ENCODE measurements at places on chromosomes 2 and 18.

DNA sequence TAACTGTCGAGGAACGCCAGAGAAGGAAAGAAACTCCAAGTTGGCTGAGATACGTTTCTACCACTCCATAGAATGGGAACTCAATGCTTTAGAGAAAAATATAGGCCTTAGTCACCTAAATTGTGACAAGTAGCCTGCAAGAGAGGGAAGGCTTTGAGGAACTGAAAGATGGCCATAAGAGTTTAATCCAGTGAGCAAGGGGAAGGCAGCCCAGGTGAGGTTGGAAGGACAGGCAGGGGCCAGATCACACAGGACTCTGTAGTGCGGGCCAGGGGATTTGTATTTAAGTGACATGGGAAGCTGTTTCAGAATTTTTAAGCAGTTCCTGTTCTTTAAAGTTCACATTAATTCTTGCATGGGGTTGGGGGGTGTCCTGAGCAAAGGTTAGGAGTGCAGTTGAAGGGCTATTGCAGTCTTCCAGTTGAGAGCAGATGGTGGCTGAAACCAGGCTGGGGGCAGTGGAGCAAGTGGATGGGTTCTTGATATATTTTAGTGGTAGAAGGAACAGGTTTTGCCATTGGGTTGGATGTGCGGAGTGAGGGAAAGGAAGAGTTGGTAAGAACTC, 138.9 kb upstream of the PELI1 start:
- no peak for DNase-seq

DNA sequence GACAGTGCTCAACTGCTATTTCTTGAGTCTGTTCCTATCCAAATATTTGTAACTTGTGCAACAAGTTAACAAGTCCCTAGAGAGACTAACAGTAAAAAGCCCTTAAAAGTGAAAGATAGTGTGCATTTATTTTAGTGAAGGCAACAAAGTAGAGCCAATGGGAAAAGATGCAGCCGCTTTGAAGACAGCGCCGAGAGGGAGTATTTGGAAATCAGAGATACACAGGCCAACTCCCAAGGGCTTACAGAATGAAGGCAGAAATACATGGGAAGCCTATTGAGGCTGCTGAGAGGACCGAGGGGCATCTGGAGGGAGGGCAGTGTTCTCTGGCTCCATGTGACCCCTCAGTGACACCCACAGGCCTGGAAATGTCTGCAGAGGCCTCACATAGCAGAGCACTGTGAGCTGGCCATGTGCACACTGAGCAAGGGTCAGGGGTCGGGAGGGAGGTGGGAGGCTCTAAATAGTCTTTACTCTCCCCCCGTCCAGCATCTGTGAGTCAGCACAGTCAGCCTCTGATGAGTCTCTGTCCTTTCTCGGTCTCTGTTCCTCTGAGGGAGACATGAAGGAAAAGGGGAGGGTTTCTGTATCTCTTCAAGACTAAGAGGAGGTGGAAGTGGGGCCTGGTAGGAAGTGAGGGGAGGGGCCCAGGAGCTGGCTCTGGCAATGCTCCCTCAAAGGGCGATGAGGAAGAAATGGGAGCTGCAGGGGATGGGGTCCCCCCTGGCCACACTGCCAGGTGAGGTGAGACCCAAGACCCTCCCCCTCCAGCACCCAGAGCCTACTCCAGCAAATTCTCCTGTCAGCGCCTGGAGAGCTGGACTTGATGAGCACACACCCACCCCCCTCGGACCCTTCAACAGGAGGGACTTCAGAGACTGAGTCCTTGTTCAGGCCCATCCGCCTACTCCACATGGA, 133.6 kb downstream of the SP3 start:
- no peak for DNase-seq

DNA sequence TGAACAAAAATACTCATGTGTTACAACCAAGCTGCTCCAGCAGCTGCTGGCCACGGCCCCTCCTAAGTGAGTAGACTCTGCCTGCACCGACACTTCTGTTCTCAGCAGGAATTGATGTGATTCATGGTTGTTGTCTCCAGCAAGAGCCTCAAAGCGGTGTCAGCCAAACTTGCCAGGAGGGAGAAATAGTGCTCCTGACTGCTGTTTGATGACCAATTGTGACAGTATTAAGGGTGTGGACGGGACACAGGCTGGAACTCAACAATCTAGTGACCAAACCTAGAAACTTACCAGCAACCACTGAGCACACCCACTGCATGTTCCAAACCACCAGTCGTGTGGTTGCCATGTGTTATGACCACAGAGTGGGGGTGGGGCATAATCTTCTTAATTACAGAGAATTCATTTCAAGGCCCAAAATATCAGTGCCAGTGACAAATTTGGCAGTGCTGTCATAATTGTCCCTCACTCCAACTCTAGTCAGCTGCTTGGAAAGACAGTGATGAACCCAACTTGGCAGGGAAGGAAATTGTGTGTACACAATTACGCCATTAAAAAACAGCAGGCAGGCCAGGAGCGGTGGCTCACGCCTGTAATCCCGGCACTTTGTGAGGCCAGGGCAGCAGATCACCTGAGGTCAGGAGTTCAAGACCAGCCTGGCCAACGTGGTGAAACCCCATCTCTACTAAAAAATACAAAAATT, 30.4 kb downstream of the FBLN7 start:
- no peak for DNase-seq

- no peak for DNase-seq
Observed at GRCh38 chr2:105403783-105404698, 5.2 kb upstream of the FHL2 start.

GRCh38 chr2:206305523-206306245, 31.2 kb downstream of the ZDBF2 start:
- no peak for DNase-seq

DNA sequence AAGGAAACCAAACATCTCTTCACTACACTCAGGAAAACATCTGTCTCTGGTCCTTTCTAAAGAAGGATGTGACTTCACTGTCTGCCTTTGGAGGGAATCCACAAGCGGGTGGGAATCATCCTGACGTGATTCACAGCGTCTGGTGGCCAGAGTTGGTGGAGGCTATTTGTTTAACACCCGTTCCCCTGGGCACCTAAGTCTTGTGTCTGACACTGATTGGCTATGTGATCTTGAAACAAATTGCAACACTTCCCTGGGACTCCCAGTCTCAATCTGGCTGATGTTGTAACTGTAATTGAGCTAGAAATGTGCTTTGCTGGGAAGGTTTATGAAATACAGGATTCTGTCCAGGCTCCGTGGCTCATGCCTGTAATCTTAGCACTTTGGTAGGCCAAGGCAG, 28.8 kb upstream of the SIX3 start:
- DNase-seq: no peak

GRCh38 chr2:230891064-230891463, 26.3 kb downstream of the ITM2C start:
- DNase-seq: no peak

- no peak for DNase-seq
Observed at GRCh38 chr2:160402501-160402900, 91.1 kb downstream of the RBMS1 start.

DNA sequence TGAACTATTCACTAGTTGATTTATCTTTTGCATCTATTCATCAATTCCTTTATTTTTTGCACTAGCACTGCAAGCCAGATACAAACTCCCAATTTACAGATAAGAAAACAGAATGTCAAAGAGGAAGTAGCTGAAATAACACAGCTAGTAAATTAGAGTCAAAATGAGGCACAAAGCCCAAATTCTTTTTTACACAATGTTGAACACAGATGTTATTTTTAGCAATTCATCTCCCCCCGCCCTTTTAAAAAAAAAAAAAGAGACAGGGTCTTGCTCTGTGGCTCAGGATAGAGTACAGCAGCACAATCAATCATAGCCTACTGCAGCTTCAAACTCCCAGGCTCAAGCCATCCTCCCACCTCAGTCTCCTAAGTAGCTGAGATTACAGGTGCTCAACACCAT, 127.8 kb downstream of the CCBE1 start:
- no peak for DNase-seq

DNA sequence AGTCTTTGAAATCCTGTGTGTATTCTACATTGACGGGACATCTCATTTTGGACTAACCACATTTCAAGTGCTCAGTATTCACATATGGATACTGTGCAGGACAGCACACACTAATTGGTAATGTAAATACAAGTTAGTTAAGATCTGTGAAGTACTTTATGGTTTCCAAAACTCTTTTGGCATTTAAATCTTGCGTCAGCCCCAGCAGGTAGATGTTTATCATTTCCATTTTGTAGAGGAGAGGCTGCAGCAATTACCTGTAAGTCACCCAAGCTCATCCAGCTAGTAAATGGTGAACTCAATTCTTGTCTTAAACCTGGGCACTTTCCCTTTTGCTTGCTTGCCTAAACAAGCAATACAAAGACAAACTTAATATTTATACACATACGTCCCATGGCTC, 1.6 kb upstream of the NAGK start:
- DNase-seq: no peak

DNA sequence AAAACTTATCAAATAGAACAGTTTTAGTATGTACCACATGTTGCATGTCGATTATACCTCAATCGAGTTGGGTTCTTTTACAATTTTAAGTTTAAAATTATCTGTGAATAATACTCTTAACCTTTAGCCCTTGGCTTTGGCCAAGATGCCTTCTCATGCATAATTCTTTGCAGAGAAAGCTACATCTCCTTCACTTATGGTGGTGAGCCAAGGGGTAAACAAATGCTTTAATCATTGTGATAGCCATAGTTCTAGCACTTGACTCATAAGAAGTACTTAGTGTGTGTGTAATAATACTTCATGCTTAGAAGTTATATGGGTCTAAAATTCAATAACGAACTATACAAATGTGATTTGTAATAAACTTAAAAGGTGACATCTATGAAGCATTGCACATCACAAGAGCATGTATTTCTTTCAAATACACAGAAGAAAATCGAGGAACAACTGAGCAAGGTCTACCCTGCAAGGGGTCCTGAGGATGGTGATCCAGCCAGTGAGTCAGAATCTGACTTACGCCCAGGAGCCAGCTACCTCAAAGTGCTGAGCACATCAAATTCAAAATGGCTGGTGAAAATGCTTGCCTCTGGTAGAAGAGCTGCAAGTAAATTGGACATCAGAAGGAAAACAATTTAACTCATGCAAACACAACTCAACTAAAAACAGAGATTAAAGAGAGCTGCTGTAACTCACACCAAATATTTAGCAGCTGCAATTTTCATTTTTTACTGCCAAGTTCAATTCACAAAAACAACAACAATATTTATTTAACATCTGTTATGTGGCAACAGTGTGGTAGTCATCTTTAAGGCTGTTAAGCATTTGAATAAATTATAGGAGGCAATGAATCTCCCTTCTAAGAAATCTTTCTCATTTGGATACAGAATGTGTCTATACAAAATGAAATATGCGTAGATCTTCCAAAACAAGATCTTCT, 23.8 kb upstream of the TTC39C start:
- DNase-seq: no peak

DNA sequence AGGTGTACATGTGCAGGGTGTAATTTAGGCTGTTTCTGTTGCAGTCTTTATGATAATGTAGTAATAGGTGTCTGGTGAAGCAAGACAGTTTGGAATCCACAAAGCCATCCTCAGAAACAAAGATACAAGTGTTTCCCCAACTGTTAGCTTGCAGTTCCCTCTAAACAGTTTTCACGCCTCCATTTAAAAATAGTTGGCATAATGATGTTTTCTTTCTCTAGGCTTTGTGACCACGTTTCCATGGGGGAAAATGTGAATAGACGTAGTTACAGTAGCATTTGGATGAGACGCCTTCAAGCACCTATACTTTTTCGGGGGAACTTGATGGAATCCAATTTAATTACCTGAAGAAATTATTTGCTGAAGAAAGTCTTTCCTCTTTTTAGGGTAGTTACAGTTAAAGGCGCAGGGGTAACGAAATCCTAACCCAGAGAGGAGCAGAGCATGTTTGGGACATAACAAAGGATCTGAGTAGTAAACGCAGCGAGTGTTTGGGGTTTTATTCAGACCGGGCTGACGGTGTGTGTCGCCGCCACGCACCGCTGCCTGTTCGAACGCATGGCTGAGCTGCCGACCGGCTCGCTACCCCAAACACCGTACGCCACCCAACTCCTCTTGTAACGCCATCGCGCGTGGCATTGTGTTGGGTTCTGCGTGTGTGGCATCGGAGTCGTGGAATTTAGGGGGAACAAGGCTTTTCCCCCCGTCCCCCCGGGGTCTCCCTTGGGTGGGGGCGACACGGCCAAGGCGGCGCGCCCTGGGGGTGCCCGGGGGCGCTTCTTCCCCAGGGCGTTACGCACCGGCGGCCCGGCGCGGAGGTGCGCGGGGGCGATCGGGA, 681 bp upstream of the NRP2 start:
- no peak for DNase-seq

DNA sequence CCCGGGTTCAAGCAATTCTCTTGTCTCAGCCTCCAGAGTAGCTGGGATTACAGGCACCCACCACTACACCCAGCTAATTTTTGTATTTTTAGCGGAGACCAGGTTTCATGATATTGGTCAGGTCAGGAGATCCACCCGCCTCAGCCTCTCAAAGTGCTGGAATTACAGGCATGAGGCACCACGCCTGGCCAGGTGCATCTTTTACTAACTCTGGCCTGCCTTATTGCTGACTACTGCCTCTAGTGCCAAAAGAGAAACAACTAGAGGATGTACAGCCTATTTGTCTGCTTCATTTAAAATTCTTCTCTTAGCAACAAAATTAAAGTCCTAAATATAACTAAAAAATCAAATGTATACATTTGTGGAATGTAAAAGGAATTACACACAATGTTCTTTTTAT, 115.4 kb downstream of the BMPR2 start:
- DNase-seq: no peak

GRCh38 chr2:68282811-68283418, 30.6 kb upstream of the PPP3R1 start:
- peak; percentile 42 for DNase-seq

DNA sequence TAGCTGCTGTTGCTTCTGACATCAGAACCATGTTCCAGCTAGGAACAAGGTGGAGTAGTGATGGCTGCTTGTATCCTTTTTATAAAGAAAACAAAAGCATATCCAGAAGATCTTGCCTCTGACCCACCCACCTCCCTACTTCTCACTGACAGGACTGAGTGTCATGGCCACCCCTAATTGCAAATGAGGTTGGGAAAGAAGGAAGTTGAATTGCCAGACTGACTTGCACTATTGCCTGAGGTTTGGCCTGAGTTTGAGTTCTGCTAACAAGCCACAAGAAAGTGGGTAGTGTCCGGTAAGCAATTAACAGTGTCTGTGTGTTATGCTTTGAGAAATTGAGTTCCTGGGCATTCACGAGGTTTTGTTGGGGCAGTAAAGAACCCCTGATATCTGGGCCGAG, 22.8 kb downstream of the SGPP2 start:
- DNase-seq: no peak

- no peak for DNase-seq
Observed at GRCh38 chr2:85160966-85161960, 28.1 kb downstream of the TCF7L1 start.

- DNase-seq: no peak
Observed at GRCh38 chr2:46865181-46865970, 50.2 kb downstream of the MCFD2 start.

DNA sequence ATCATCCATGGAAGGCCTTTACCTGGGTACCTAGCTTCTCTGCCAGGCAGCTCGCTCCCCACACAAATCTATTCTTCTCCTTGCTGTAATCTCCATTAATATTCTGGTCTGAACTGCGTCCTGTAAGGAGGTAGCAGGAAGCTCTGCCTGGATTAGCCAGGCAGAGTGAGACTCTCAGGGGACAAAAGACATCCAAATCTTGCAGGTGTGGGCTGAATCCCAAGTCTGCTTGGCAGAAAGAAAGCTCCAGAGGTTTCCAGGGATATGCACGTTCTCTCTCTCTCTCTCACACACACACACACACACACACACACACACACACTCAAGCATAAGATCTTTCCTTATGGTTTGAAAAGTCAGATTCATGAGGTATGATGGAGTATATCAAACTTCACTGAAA, 66.5 kb downstream of the THNSL2 start:
- DNase-seq: no peak
